ENCODE measurements at places on chromosomes 4 and X.

GRCh38 chr4:30720661-30721184, 554 bp downstream of the PCDH7 start:
- no peak for DNase-seq

- DNase-seq = no peak
Observed at GRCh38 chr4:61068745-61069144, 131.4 kb upstream of the ADGRL3 start.

DNA sequence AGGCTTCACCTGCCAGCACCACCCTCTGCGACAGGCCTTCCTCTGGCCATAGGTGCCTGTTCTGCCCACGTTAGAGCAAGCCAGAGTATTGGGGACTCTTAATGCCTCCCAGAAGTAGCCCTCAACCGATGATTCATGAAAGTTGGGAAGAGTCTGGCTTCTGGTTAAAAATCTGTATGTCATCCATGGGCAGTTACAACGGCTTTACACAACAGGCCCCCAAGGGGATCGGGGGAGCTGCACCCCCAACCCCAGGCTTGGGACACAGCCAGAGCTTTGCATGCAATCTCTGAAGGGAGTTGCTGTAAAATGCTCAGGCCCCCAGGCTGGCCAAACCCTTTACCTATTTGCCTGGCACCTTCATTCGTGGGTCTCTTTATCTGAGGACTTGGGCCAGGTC, 5.4 kb upstream of the CYTL1 start:
- no peak for DNase-seq

GRCh38 chrX:48833542-48834138, 1.8 kb downstream of the PCSK1N start:
- DNase-seq = no peak

DNA sequence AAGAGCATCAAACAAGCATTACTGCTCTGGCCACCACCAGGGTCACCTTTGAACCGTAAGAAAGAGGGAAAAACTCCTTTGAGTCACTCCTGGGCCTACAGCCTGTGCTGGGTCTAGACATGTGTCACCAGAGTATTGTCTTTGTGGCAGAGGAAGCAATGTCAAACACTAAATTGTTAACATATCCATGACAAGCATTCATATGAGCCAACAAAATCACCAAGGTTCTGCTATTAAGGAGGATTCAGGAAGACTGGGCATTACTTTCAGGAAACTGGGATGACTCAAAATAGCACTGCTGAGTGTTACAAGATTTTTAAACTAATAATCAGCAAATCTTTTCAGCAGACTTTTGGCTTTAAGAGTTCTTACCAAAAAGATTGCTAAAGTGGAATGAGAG, 28.1 kb downstream of the LGI2 start:
- no peak for DNase-seq

GRCh38 chr4:74423104-74423503, 21.8 kb upstream of the AREG start:
- no peak for DNase-seq

- DNase-seq = no peak
Observed at GRCh38 chr4:70868778-70869177, 29.1 kb upstream of the GRSF1 start.

GRCh38 chr4:157372567-157372966, 152.0 kb downstream of the GRIA2 start:
- no peak for DNase-seq

DNA sequence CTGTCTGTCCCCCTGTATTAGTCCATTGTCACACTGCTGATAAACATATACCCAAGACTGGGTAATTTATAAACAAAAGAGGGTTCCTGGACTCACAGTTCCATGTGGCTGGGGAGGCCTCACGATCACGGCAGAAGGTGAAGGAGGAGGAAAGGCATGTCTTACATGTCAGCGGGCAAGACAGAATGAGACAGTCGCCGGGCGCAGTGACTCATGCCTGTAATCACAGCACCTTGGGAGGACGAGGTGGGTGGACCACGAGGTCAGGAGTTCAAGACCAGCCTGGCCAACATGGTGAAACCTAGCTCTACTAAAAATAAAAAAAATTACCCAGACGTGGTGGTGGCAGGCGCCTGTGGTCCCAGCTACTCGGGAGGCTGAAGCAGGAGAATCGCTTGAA, 24.7 kb downstream of the IL3RA start:
- no peak for DNase-seq

DNA sequence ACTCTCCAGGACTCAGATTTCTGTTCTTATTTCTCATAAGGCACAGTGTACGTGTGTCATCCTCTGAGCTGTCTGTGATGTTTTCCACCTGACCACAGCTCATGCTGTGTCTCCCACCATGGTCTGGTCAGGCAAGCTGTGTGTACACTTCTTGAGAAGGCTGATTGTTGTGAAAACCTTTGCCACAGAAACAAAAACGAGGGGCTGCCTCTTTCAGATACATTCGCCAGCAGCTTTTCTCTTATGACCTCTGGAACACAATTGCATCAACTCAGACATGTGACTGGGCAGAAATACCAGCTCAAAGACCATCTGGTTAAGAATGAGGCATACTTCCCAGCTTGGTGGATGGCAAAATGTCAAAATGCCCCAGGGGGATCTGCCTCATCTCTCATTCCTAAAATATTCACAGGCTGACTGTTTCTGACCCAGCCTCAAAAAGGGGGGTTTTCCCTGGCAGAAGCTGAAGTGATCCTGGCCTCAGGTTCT, 46.1 kb downstream of the PGRMC2 start:
- no peak for DNase-seq

DNA sequence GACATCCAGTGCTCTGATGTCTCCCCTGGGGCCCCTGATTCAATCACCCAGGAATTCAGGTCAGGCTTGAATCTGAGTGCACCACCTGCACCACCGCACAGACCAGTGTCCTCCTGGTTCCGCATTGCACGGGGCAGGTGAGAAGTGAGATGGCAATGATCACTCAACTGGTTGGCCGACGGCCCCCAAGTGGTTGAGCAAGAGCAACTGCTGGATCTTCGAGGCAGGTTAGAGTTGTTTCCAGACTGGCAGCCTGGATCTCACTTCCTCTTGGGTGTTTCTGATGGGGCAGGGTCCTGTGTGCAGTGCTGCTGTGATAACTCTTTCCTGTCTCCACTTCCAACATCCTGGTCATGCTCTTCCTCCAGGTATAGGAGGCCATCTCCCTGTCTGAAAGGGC, 50.4 kb downstream of the C4orf50 start:
- no peak for DNase-seq

GRCh38 chr4:1939664-1940509, 68.7 kb downstream of the NSD2 start:
- no peak for DNase-seq

GRCh38 chrX:34437586-34437985, 219.5 kb downstream of the TMEM47 start:
- DNase-seq = no peak

DNA sequence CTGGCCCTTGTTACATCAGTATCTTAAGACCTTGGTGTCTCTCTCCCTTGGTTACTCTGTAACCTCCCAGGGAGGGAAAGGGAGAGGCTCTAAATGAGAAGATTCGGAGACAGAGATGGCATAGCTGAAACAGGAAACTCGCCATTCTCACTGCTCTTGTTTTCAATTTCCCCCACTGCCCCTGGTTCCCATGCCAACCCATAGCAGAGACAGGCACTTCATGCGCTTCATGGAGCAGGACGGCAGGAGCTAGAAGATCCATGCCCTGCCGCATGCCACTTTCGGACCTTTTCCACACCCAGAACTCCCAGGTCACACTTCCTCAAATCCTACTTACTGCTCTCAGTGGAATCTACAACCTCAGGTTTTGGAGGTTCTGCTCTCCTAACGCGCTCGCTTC, 3.1 kb downstream of the ZMYM3 start:
- no peak for DNase-seq

- no peak for DNase-seq
Observed at GRCh38 chr4:33802578-33802977, 2441.7 kb downstream of the ARAP2 start.

- no peak for DNase-seq
Observed at GRCh38 chr4:67120369-67120768, 424.9 kb downstream of the CENPC start.

DNA sequence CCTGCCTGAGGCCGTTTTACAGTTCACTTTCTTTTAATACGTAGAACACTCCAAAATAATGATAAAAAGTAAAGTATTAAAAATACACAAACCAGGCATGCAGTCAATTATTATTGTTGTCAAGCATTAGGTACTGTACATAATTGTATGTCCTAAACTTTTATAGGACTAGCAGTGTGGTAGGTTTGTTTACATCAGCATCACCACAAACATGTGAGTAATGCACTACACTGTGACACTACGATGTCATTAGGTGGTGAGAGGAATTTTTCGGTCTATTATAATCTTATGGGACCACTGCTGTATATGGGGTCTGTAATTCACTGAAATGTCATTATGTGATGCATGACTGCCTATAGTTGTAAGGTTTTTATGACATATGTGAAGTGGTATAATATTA, 149.5 kb upstream of the SH3RF1 start:
- no peak for DNase-seq

GRCh38 chr4:12445711-12446235, 1017.1 kb upstream of the HS3ST1 start:
- DNase-seq = no peak

DNA sequence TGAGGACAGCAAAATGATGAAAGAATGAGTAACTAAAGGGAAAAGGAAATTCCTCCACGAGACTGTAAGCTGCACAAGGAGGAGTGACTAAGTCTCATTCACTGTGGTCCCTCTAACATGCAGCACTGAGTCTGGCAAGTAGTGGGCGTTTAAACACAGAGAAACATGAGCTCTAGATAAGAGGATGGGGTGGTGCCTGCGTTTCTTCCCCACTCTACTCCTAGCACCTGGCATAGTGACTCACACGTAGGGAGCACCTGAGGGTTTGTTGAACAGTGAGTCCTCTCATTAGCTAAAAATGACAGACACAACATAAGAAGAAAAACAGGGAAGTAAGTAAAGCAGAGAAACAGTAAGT, 105.8 kb upstream of the CBR4 start:
- no peak for DNase-seq

DNA sequence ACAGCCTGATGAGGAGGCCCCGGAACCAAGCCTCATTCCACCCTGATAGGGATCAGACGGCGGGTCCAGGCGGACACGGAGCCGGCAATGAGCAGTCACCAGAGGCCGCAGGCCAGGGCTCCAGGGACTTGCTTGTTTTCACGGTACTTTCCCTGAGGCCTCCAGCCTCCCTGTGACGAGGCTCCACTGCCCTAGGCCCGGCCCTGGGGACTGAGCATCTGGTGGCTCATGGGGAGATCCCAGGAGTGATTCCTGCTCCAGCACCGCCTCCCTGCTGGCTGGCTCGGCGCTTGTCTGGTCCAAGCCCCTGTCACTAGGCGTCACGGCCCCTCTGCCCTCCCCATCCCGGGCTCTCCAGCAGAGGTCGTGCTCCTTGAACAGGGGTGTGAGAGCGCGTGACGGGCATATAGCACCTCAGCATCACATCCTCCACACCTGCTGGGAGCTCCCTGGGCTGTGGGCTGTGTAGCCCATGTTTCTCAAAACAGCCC, 14.1 kb downstream of the HTRA3 start:
- no peak for DNase-seq

DNA sequence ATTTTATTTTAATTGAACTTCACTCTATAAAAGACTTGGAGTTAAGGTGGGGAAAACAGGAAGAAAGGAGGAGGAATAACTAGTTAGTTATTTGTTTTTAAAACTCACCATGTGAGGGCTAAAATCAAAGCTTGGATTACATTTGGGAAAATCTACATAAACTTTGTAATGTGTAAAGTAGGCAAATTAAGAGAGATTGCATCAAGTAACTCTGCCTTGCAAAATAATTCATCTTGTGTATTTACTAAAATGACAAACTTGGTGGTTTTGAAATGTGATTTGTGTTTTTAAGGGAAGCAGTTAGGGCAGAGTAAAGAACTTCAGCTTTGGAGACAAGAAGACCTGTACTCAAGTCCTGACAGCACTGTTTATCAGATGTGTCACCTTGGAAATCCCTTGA, 43.3 kb upstream of the RASSF6 start:
- no peak for DNase-seq

DNA sequence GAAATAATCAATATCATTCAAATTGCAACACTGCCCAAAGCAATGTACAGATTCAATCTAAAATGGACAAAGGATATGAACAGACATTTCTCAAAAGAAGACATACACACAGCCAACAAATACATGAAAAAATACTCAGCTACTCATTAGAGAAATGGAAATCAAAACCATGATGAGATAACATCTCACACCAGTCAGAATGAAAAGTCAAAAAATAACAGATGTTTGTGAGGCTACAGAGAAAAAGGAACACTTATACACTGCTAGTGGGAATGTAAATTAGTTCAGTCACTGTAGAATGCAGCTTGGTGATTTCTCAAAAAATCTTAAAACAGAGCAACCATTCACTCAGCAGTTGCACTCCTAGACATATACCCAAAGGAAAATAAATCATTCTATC, 205.2 kb downstream of the DKK2 start:
- no peak for DNase-seq

- no peak for DNase-seq
Observed at GRCh38 chrX:8237718-8238117, 66.7 kb upstream of the VCX2 start.

- no peak for DNase-seq
Observed at GRCh38 chr4:103098756-103099440, 736 bp downstream of the BDH2 start.

DNA sequence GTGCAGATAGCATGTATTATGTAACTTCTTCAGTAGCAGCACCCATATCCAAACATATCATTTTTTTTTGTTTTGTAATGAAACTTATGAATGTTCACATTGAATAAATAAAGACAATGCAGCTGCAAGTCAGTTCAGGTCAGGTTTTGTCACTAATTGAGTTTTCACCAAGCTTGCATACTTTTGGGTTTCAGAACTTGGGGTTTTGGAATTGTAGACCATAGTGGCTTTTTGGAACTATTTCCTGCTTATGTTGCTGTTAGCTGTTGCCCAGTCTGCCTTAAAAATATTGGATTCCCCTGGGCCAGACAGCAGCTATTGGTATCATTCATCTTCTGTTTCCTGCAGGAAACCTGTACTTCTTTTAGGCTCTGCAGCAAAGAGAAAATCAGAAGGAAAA, 113.4 kb upstream of the LIMCH1 start:
- no peak for DNase-seq

- no peak for DNase-seq
Observed at GRCh38 chr4:104492183-104492771, 2.4 kb downstream of the CXXC4 start.

- DNase-seq = no peak
Observed at GRCh38 chr4:105399532-105400161, 74.2 kb downstream of the PPA2 start.

GRCh38 chr4:169383724-169384123, 113.0 kb upstream of the SH3RF1 start:
- no peak for DNase-seq

DNA sequence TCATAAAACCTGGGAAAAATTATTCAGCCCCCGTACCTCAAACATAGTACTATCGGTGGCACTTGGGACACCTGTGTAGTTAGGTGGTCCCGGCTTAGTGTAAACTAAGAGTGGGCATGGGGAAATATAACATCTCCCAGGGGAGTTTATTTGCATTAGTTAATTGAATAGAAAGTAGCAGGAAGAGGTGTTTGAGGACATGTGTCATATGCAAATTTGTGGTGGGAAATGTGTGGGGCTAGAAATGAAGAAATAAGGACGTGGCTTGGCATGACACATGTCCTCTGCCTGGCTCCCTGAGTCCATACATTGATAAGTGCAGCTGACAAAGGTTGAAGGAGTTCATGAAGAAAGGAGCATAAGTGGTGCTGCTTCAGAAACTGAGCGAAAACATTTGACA, 483.6 kb downstream of the SH2D1A start:
- DNase-seq = no peak

- no peak for DNase-seq
Observed at GRCh38 chr4:104574371-104574770, 79.7 kb upstream of the CXXC4 start.

- DNase-seq = no peak
Observed at GRCh38 chrX:118350221-118350620, 4.3 kb downstream of the WDR44 start.
